ENCODE measurements at places on chromosomes 6 and 20.

DNA sequence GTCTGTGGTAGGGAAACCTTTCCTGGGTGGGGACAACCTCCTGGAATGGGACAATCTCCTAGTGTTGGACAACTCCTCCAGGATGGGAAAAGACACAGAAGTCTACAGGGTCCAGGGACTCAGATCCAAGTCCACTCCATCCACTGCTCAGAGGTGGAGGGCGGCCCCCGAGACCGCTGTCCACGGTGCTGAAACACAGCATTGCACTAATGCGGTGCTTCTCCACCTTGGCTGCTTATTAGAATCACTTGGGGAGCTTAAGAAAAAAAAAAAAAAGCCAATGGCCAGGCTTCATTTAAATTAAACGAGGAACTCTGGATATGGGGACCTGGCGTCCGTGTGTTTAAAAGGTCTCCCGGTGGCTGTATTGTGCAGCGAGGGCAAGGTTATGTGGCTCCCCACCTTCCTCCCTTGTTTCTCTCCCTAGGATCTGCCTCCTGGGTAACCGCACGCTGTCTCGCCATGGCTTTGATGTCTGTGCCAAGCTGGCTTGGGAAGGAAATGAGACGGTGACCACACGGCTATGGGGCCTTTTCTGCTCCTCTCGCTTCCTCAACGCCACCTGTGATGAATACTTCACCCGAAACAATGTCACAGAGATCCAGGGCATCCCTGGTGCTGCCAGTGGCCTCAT is 12.0 kb downstream of the SLC12A5 start:
- DNase-seq = peak; percentile 28

DNA sequence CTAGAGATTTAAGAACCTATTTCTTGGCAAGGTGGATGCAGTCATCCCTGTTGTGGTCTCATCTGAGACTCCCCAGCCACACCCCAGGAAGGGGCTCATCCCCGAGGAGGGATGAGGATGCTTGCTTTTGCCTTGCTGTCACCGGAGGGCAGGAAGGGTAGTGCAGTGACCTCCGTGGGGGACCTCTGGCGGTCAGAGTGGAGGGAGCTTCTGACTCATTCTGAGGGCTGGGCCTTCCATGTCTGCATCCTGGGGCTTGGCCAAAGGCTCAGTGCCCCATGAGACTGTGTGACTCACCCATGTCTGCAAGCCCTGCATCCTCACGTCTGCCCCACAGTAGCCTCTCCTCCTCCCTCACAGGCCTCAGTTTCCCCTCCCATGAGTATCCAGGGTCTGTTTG is 38.7 kb downstream of the UQCC2 start:
- DNase-seq = no peak

DNA sequence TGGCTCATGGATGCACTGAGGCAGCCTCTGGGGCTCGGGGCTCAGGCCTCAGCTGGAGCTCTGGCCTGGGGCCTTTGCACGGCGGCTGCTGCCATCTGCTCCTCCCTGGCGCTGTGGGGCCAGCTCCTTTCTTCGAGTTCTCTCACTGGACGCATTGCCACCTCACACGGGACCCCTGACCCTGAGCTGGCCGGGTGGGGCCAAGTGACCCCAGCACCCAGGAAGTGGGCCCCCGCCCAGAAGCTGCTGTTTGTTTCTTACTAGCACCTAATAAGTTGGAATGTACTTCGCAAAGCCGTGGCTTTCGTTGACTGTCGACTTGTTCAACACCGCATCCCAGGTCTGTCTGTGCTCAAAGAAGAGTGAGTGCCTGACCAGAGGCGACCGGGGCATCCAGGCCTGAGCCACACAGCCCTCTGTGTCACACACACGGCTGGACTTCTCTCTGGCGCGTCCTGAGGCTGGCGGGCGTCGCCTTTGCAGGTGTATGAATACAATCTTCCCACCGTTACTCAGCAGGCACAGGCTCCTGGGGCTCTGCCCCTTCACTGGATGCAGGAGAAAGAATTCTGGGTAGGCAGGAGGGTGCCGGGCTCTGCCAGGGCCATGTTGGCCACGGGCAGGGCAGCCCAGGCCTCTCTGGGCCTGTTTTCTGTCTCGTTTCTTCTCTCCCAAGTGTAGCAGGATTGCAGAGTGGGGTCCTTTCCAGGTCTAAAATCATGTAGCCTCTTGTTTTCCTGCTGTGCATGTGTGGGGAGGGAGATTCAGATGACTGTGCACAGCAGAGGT is 112.9 kb downstream of the DLL1 start:
- DNase-seq = peak; percentile 47

- no peak for DNase-seq
Measured at GRCh38 chr6:169263836-169264608, 10.4 kb upstream of the THBS2 start.

- DNase-seq = no peak
Measured at GRCh38 chr20:45621593-45621992, 7.9 kb upstream of the WFDC10A start.

GRCh38 chr20:58868795-58869194 is 16.3 kb downstream of the GNAS start:
- DNase-seq = peak; percentile 86

- no peak for DNase-seq
Measured at GRCh38 chr6:117110737-117111136, 154.6 kb upstream of the VGLL2 start.

GRCh38 chr20:46349742-46350056 is 41.4 kb upstream of the CDH22 start:
- DNase-seq = no peak

GRCh38 chr20:46089167-46089416 is 670 bp downstream of the NCOA5 start:
- DNase-seq = no peak

GRCh38 chr20:22815603-22816315 is 219.4 kb upstream of the SSTR4 start:
- DNase-seq = no peak

GRCh38 chr6:169942173-169942572 is 190.8 kb downstream of the ERMARD start:
- DNase-seq = no peak

DNA sequence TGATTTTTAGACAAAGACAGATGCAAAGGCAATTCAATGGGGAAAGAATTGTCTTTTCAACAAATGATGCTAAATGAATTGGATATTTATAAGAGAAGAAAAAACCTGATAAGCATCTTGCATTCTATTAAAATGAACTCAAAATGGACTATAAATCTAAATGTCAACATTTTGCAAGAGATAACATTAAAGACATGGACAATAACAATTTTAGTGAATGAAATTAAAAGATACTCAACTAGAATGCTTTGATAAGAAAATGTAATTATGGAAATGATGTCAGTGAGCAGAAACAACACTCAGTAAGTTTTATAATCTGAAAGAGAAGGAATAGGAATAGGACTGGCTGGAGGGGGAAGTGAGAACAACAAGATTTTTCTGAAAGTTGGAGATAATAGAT is 421.7 kb downstream of the C6orf118 start:
- no peak for DNase-seq

GRCh38 chr6:44731485-44732095 is 344.1 kb downstream of the CDC5L start:
- DNase-seq = no peak

DNA sequence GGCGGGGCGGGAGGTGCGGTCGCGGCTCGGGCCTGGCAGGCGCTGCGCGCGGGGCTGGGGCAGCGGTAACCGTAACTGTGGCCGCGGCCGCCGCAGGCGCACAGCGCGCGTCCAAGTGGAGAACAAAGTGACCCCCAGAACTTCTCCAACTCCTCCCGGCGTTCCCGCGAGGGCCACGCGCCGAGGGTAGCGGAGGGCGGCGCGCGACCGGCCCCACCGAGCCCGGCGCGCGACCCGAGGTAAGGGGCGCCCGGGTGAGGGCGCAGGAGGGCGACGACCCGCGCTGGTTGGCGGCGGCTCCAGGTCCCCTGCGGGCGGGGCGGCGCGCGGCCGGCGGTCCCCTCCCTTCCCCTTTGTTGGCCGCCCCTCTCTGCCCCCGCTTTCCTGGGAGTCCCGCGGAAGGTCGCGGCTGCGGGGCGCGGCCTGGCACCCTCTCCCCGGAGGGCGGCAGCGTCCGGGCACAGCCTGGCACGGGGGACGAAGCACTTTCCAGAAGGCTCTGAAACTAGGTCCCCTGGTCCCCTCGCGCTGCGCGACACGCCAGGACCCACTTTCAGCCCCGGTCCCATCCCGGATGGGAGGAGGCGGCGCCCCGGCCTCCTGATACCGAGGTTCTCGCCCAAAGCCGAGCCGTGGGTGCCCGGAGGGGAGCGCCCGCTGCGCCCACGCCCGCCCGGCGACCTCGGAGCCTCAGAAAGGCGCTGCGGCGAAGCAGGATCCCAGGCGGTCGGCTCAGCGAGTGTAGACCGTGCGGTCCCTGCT is at the start of gene TIAM2:
TIAM2 (plus strand) TSS at position 62 of the 762 bp plus-strand sequence. CDS start 133,909 bp downstream, outside the sequence.
- peak; percentile 74 for DNase-seq

DNA sequence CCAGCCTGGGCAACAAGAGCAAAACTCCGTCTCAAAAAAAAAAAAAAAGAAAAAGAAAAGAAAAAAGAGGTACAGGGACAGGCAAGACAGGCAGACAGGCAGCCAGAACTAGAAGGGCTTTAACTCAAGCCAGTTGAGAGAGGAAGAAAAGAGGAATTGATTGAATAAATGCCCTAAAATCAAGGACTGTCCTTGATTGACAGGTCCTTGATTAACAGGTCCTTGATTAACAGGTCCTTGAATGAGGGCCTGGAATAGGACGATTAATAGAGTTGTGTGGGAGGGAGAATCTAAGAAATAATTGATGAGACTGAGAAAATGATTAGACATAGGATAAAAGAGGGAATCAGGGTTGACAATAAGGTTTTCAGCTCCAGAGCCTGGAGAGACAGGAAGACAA is 36.1 kb downstream of the ZC2HC1B start:
- no peak for DNase-seq

DNA sequence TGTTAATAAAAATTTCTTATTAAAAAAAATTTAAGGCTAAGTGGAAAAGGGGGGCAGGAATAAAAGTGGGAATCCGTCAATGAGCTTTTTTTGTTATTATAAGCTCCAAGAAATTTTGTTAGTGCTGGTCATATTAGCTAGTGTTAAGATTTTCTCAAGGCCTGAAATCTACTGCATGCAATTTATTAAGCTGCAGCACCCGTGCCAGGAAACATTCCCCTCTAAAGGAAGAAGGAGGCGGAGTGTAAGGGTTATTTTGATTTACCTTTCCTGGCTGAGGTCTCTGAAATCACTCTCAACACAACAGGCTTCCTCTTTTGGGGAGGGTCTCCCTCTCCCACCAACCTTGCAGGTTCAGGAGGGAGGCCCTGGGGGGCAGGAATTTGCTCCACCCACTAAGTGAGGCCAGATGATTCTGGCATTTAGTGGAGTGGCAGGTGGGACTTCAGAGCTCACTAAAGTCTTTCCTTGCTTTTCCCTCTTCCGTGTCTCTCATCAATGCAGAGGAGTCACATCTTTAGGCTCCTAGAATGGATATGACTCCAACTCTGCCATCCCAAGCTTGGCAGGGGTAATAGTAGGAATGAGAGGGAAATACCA is 168.8 kb downstream of the BCAS1 start:
- DNase-seq = no peak

- no peak for DNase-seq
Measured at GRCh38 chr20:63774306-63774705, 34.7 kb downstream of the SLC2A4RG start.

- no peak for DNase-seq
Measured at GRCh38 chr20:31390490-31390889, at the start of gene DEFB119. TSS of gene DEFB119 (minus strand) at chr20:31390590. CDS start at chr20:31390483, 107 bp downstream.

DNA sequence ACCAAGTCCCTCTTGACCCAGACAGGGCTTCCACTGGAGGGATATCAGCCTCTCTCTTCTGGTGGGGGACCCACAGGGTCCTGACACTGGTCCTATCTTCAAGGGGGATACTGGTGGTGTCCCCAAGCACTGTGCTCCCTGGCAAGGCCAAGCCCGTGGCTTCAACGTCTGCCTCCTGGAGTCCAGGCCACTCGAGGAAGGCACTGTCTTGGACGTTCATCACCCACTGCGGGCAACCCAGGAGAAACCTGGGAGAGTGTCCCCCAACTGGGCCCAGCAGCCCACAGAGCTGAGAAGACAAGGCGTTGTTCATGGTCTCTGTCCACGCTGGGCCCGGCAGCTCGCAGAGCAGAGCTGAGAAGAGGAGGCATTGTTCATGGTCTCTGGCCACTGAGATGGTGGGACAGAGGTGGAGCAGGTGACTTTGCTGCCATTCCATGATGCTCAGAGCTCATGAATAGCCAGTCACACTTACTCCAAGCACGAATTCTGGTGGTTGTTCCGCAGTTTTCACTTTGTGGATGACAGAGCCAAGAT is 37.5 kb upstream of the FRMD1 start:
- no peak for DNase-seq

GRCh38 chr20:59518881-59519706 is 85.2 kb upstream of the PHACTR3 start:
- peak; percentile 80 for DNase-seq

DNA sequence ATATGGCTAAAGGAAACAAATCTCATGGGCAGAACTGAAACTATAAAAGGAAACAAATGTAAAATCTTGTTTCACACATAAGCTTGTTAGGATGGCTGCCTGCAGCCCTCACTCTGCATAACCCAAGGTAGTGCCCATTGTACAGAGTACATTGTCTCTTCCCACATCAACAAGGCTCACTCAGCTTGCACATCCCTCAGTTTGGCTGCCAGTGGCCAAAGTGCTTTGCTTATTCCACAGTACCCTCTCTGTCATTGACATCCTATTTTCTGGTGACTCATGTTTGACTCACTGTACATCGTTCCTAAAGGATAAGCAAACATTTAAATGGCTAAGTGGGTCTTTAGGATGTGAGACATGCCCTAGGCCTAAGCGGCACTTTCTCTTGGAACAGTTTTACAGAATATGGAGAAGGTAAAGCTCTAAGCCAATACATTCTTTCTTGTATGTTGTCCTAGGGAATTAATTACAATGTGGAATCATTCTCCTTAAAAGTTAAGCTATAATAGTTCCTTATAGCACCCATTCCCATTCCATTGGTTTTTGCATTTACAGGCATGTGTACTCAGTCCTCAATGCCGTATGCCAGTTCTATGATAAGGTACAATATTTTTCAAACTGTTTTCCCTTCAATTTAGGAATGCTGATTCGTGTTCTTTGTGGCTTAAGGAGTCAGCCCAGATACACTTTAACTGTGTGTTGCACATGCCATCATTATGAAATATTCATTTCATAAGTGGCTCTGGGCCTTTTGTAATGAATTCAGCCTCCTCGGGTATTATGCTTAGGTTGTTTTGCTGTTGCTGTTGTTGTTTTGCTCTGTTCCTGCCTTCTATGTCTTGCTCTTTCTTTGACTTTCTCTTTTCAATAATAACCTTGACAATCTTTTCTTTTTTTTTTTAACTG is 5.5 kb downstream of the ANKEF1 start:
- DNase-seq = peak; percentile 4

GRCh38 chr6:142885182-142885867 is 59.7 kb downstream of the HIVEP2 start:
- no peak for DNase-seq

Data from NCI-H82 (cell line).